ENCODE measurements at places on chromosomes 4 and X.

DNA sequence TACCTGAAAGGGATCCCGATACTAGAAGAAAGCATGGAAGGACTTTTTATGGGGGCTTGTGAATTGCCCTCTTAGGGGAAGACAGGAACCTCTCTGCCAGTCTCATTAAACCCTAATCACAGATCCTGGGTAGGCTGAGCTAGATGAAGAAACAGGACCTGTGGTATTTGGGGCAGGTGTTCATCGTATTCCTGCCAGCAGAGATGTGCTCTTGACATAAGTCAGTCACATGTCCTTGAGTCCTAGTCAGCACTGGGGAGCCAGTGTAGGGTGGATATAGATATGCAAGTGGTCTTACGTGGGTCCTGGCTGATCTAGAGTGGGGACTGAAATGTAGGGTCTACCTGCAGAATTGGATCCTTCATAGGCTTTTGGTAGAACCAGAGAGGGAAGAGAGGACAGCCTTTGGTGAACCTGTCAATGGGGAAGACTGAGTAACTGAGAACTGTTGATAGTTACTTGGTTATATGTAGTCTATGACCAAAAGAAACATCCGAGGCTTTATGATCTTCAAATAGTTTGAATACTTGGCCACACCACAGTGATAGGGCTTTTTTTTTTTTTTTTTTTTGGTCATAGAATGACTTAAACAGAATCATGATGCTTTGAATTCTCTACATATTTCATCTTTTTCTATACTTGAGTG is 63.5 kb upstream of the WDR1 start:
- DNase-seq: no peak

GRCh38 chrX:119885554-119886428 is 9.9 kb upstream of the AKAP14 start:
- DNase-seq: no peak

DNA sequence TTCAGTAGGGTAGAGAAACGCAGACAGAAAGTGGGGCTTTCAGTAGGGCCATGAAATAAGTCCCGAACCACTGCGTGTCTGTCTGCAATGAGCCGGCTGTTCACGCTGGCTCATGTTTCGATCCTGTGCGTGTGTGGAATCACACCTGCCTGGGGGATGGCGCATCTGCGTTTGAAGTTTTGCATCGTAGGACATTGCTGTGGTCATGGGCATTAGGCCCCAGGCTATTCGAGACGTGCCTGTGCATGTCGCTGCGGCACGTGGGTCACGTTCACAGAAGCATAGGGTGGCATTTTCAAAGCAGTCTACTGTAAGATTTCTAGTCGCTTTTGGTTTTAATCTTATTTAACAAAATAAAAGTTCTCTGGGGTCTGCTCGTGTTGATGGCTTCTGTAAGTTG is 25.5 kb upstream of the HGFAC start:
- no peak for DNase-seq

- no peak for DNase-seq
Observed at GRCh38 chr4:32226204-32226603, 1506.0 kb downstream of the PCDH7 start.

GRCh38 chr4:158371158-158371557 is 150.5 kb upstream of the RXFP1 start:
- DNase-seq: peak; percentile 3

DNA sequence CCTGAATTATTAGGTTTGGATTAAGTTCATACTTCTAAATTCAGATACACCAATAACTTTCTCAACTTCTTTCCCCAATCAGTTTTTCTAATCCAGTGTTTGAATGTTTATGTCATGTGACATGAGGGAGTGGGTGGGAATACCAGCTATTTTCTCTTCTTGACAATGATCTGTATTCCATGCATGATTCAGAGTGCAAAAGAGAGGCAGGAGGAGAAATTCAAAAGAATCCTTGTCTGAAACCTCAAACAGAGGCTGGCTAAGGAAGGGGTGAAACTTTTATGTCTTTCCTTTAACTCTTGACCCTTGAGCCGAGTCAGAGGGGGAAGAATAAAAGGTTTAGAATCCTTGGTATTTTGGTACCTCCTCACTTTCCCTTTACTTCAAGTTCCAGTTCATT is 544.7 kb downstream of the SPRY1 start:
- DNase-seq: no peak

- no peak for DNase-seq
Observed at GRCh38 chr4:80082693-80083092, 9.7 kb upstream of the ANTXR2 start.

DNA sequence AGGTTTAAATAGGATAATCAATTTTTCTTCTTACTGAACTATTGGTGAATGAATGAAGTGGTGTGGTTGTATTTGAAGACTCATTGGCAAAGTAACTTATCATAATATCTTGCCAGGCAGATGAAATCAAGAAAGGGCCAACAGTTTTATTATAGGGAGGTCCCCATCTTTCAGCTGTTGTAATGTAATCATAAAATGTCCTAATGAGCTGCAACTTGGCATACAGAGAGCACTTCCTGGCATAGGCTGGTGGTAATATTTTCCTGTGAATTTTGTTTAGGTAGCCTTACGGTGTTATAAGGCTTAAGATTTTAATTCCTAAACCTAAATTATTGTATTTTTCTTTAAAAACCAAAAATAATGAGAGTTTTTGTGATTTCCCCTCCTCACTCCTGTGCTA is 17.5 kb downstream of the FHIP1A start:
- no peak for DNase-seq

DNA sequence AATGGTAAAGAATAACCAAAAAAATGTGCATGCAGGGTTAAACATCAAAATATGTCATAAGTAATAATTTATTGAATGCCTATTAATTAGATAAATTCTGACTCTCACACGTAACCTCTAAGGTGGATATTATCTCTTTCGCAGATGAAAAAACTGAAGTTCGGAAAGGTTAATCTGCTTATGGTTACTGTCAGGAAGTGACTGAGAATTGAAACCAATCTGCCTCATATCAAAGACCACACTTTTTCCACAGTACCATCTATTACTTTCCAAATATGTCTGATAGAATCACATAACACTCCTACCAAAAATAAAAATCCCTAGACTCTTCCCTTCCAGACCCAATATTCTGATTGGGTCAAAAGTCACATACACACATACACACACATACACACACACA is 6.2 kb downstream of the CHIC2 start:
- no peak for DNase-seq

Measured in AG09319 (cell line).